ENCODE measurements at places on chromosomes 13 and 19. TPM values are rescaled to one million over a fixed set of nuclear protein-coding genes. Genes with fewer than 3 reads are reported as not detected.

The TNFSF9 gene
- total RNA-seq, result 16.3 TPM

The DDX49 gene
- total RNA-seq, result 76.5 TPM

DNA sequence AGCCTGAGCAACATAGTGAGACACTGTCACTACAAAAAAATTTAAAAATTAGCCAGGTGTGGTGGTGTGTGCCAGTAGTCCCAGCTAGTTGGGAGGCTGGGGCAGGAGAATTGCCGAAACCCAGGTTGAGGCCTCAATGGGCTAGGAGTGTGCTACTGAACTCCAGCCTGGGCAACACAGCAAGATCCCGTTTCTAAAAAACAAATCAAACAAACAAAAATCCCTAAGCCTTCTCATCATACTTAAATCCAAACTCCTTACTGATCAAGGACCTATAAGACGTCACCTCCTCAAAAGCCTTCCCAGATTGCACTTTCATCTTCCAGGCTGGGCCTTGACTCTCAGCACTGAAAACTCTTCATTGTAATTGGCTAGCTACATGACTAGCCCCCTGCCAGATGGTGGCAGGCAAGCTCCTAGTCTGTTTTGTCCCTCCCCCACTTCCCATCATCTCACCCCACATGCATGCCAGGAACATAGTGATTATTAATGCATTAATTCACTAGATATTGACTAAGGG is 17.5 kb upstream of the NANOS3 start:
- peak; percentile 56 for DNase-seq

DNA sequence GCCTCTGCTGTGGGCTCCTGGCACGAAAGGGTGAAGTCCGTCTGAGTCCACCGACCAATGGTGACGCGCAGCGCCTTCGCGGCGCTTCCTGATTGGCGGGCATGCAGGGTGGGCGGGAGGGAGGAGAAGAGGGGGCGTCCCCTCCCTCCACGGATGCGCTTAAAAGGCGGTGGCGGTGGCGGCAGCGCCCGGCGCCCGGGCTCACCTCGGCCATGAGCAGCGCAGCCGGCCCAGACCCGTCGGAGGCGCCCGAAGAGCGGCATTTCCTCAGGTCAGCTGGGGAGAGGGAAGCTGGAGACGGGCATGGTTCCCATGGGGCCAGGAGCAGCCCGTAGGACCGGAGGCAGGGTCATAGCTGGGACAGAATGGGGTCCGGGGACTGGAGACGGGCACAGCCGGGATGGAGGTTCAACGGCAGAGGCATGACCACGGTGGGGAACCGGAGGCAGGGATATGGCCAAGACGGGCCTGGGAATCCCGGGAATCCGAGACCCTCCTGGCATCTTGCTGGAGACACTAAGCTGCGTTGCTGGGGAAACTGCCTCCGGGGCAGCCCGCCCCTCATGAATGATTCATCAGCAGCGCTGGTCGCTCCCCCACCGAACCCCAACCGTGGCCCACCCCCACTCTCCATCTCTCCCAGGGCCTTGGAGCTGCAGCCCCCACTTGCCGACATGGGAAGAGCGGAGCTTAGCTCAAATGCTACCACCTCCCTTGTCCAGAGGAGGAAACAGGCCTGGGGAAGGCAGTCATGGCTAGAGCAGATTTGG is at the start of gene YJEFN3:
Gene YJEFN3 (plus strand): TSS at position 191 of the 770 bp plus-strand sequence. CDS start 22 bp downstream, at position 213.
- no peak for DNase-seq

DNA sequence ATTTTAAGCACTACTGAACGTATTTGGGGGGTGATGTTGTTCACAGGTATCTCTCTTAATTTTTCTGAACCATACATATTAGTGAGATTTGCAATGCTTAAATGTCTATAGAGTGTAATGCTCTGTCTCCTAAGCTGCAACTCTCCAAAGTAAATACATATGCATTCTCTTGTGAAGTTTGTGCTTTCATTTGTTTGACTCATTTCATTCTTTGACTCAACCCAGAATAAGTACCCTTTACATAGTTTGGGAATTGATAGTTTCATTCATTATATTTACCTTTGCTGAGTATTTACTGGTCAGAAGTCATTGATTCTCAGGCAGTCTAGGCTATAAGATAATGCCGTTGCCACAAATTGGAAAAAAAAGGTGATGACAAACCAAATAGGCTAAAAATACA is 406.9 kb downstream of the FGF9 start:
- no peak for DNase-seq

- DNase-seq, result no peak
Observed at GRCh38 chr13:59099182-59099974, 1064.3 kb downstream of the DIAPH3 start.
